H4 (cell line): ENCODE measurements at places on chromosomes 12 and 14. TPM values are rescaled to one million over a fixed set of nuclear protein-coding genes. Genes with fewer than 3 reads are reported as not detected.

DNA sequence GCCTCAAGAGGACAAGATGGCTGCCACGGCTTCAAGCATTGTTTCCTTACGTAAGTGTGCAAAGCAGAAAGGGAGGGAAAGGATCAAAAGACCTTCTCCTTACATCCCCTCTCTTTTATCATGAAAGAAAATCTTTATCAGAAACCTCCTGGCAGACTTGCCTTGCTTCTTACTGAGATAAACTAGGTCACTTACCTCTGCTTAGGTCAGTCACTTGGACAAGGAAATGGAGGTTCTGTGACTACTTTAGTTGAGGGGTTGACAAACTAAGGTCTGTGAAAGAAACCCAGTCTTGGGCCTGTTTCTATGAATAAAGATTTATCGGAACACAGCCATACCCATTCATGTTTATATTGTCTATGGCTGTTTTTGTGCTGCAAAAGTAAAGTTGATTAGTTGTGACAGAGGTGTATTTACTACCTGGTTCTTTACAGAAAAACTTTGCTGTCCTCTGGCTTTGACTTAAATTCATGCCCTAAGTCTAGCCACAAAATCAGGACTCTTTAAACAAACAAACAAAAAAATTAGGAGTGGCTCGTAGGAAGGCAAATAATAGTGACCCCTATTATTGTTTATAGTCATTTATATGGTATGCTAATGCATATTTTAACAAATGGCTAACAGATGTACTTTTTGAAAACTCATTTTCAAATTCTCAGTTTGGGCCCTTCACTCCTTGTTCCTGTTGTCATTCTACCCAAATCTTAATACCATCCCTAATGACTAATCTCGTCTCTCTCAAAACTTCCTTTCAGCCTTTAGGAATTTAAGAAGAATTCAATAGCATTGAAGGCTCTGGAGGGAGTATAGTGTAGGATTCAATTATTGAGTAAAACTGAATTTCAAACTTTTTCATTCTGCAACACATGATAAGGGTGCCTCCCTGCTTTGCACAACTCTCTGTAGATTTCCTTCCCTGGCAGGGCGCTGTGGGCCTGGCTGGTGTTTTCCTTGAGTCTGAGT lies 42.0 kb upstream of the ATP2B1 start:
- DNase-seq = no peak

GRCh38 chr12:125332900-125333299 lies 267.7 kb downstream of the AACS start:
- DNase-seq = no peak

DNA sequence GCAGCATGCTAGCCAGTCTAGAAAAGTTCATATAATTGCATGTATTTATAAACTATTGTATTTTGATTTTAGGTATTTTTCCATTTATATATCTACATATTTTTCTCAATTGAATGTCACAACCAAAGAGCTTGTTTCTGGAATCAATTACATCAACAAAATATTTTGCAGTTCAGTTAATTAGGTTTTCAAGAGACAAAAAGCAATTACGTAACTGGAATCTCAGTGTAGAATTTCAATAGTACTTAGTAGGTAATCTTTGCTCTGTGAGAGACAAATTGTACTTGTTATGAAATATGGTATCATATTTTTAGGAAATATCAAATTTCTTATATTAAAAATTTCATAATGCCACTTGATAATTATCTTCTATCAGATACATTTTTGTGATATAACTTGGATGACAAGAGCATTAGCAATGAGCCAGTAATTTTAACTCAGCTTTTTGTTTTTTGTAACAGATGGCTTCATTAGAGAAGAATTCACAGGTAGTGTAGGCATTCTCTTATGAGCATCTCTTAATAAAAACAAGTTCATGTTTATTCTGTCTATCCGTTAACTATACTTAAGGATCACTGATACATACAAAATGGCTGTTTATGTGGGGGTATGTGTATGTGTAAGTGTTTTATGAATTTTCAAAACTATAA lies 774.7 kb downstream of the C12orf50 start:
- DNase-seq = no peak

DNA sequence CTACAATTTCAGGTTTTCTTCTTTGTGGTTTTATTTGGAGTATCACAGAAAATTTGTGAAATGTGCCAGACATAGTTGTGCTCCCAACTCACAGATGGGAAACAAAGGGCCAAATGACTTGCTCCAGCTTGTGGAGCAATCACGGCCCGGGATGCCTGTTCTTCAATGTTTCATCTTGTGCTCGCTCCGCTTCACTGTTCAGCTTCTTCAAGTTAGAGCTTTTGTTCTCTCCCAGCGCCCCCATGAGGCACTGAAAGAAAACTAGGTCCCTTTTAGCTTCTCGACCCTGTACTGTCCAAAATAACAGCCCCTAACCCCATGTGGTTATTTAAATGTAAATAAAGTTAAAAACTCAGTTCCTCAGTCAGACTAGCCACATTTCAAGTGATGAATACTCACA lies 187.9 kb upstream of the STXBP6 start:
- DNase-seq = peak; percentile 32

GRCh38 chr14:98958632-98959031 lies 313.4 kb downstream of the BCL11B start:
- no peak for DNase-seq

- DNase-seq = peak; percentile 16
Measured at GRCh38 chr12:46209170-46209569, 59.7 kb downstream of the SLC38A1 start.

- no peak for DNase-seq
Measured at GRCh38 chr12:65192963-65193516, 23.7 kb downstream of the LEMD3 start.

- no peak for DNase-seq
Measured at GRCh38 chr14:23066855-23067744, 9.8 kb upstream of the CDH24 start.

DNA sequence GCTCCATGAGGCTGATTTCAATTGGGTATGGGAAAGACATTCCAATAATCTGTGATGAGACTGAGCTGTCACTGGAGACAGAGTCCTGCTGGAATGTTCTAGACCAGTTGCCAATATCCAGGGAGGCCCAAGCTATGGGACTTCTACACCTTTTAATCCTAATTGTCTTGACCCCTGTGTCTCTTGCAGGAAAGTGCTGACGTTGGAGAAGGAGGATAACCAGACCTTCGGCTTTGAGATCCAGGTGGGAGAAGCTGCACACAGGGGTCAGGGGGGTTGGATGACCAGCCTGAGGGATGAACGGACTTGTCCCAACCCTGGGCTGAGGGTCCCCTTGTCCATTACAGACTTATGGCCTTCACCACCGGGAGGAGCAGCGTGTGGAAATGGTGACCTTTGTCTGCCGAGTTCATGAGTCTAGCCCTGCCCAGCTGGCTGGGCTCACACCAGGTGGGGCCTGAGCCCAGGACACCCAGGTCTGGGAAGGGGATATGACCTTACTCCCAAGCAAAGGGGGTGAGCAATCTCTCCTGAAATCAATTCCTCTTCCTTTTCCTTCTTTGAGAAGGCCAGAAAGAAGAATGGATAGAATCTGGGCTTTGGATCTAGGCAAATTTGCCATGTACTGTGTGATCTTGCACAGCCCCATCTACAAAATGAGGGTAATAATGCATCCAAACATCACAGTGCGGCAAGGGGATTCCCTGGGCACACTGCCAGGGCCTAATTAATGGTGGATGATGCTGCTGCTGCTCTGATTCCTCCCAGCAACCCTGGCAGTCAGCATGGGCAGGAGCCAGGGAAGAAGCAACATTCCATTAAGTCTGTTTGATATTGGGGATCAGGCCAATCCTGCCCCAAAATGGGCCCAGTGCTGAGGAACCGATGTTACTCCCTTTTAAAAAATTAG lies 4.2 kb downstream of the TAMALIN start:
- no peak for DNase-seq

DNA sequence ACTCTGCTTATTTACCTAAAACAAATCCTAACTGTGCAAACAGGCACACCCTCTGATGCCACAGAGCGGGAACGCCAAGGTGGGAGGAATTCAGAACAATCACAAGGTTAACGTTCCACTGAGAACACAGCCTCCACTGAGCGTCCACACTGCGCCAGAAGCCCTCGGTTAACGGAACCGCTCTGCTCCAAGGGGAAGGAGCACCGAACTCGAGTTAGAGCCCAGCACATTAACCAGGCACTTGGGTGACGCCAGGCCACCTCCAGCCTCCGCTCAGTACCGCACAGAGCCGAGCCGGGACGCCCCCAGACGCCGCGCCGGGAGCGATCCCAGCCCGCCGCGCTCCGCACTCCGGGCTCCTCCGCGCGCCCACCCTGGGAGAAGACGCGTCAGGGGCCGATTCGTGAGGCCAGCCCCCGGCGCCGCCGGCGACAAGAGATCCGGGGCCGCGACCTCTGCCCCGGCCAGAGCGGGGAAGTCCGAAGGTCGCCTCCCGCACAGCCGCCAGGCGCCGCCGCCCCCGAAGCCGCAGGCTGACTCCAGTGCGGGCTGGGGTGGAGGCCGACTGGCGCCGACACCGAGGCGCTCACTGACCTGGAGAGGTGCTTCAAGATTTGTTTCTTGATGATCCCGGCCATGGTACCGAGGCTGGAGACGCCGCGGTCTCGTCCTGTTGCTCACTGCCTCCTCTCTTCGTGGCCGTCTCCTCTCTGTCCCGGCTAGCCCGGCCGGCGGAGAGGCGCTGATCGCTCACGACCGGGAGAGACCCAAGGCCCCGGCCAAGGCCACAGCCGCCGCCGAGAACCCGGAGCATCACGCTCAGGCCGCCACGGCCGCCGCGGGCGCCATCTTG lies 450 bp downstream of the BLTP3B start:
- DNase-seq = peak; percentile 24

DNA sequence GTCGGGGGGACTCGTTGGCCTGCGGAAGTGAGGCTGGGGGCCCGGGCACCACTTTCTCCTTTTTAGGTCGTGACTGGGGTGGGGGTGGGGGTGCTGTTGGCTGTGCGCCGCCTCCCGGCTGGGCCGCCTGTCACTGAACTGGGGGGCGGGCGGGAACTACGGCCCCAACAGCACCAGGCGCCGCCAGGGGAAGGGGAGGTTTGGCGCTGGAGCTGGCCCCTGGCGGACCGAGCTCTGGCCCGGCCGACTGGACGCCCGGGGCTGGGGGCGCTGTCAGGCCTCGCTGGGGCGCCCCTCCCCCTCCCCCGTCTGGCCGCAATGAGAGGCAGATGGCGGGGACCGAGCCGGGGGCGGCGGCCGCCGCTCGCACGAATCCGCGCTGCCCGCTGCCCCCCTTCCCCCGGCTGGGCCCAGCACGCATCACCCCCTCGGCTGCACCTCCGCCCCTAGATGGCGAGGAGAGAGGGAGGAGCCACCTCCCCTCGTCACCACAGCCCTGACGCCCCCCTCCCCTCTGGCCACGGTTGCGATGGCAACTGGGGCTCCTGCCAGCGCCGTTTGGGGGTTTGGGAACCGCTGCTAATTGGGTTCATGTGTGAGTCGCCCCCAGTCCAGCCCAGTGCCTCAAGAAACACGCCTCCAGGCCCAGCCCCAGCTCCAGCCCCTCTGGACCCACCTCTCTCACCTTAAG lies 723 bp downstream of the NFATC4 start:
- DNase-seq = peak; percentile 52

DNA sequence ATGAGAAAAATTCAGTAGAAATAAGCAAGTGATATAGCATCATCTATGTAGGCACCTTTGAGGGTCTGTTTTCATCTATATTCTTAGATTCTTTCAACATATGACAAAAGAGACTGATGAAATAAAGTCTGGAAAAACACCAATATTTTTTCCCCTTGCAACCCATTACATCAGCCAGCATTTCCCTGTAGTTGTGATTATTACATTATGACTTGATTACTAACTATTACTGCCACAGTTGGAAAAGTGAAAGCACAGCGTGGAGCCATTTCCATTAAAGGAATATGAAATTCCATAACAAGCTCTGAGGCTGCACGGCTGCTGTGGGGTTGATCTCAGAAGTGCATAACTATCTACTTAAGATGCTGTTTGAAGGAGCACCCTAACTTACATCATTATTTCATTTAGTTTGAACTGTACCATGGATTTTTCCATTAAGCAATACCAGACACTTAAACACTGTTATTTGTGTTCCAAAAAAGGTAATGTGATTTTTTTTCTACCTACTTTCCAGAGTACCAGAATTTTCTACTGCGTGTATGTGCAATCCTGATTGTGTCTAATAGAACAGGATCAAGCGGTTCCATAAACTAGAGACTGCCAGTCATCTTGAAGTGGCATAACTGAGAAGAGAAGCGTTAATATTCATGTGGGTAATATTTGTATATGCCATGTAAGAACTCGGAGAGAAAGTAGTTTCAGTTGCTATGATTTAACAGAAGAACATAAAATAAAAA lies 405.5 kb downstream of the MDGA2 start:
- DNase-seq = peak; percentile 29

GRCh38 chr12:69935651-69936100 lies 110.6 kb downstream of the MYRFL start:
- DNase-seq = no peak

GRCh38 chr12:77167801-77168200 lies 102.4 kb upstream of the E2F7 start:
- no peak for DNase-seq

DNA sequence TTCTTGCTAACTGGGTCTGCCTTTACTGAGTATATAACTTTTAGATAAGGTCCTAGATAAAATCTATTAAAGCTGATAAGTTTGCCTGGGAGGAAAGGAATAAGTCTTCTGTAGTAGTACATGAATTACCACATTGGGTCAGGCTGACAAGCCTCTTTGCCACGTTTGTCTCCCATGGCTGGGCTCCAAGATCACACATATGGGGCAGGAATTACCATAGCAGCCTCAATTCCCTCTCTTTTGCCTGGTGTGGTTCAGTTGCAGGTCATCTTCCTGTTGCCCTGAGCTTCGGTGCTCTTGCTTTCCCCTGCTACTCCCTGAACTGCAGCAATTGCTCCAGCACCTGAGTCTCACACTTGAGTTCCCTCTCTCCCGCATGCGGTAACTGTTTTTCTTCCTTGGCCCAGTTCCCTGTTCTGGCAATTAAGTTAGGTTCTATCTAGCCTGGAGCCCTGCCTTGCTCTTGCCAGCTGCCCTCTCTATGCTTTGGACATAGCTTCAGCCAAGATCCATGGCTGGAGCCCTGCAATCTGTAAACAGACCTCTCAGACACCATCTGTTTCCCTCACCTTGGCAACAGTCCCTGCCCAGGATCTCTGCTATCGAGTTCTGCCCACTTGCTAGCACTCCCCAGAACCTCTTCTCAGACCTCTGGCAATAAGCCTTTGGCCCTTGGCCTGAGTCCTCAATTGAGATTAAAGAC lies 5.8 kb upstream of the GLT8D2 start:
- DNase-seq = peak; percentile 75

- no peak for DNase-seq
Measured at GRCh38 chr12:22409377-22410164, 75.1 kb upstream of the ST8SIA1 start.

DPPA3 gene
- total RNA-seq = not detected in 2 replicates

KRT78 gene
- not detected in 2 replicates for total RNA-seq

CARMIL3 gene
- total RNA-seq = 0.14 TPM in 1 of 2 replicates, not detected in the other

ANG gene
- total RNA-seq = 3.9 and 9.2 TPM in 2 replicates

SYNE3 gene
- 0.75 and 1.4 TPM in 2 replicates for total RNA-seq

GLIPR1L2 gene
- total RNA-seq = 0.14 TPM in 1 of 2 replicates, not detected in the other

OXA1L gene
- 106 and 132 TPM in 2 replicates for total RNA-seq

CLEC6A gene
- not detected in 2 replicates for total RNA-seq

SLC25A21 gene
- total RNA-seq = not detected in 2 replicates

HOXC4 gene
- 0.37 and 1.9 TPM in 2 replicates for total RNA-seq
